ENCODE measurements at places on chromosomes 1 and 21.
A peak's percentile ranks its signal among the peaks of the same experiment; 100 is the strongest.

- DNase-seq: no peak
These were observed 36.7 kb upstream of the COP1 start for GRCh38 chr1:176243746-176244145.

DNA sequence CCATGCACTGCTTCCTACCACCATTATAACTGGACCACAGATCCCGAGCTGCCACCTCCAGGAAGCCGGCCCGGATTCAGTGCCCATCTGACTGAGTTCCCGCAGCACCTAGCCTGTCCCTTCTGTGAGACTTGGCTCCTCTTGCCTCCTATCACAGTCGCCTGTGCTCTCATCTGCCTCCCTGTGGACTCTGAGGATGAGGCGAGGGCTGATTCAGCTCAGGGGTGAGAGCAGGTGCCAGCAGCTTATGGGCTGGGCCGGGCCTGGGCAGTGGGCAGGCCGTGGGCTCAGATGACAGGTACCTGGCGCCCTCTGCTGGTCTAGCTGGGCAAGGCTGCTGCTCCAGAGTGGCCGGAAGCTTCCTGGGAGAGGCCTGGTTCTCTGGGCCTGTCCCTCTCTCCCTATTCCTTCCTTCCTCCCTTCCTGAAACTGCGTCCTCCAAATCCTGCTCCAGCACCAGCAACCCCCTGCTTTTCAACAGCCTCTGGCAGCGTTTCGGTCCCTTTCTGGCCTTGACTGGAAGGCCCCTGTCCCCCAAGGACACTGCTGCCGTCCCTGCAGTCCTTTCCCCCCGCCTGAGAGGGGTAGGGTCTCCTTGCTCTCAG, 17.3 kb upstream of the PCSK9 start:
- peak; percentile 75 for DNase-seq

DNA sequence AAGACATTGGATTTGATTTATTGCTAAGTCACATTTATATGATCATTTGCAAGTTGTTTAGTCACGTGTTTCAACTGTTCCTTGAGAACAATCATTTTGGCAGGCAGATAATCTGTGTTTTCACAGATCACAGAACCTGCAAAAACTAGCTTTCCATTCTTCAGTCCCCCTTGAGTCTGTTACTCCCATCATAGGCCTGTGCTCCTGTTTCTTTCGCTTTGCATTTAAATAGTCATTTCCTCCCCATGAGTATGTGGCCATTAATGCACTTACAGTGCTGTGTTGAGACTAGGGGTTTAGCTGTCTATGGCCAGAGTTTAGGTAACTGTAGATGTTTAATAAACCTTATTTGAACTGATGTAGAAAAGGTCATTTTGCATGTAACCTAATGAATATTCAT, 214.5 kb downstream of the PATJ start:
- no peak for DNase-seq

GRCh38 chr1:22317231-22317919, 134.3 kb upstream of the ZBTB40 start:
- peak; percentile 21 for DNase-seq

- DNase-seq: no peak
These were observed 22.5 kb downstream of the NTMT2 start for GRCh38 chr1:170168265-170168664.

DNA sequence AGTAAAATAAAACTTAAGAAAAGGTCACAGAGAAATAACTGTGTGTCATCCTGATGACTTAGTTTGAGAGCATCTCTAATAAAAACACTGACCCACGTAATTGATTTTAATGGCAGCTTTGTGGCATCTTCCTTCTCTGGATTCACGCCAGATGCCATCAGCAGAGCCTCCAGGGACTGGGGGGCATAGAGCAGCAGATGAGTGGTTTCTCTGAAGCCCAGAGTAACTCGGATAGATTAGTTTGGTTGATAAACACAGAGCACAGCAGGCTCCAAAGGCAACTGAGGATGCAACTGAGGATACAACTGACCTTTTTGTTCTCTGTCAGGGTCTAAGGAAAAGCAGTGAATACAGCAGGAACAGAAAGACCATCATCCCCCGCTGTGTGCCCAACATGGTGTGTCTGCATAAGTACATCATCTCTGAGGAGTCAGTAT, 180.8 kb downstream of the RPS6KC1 start:
- no peak for DNase-seq

- DNase-seq: no peak
These were observed 667 bp downstream of the HHIPL2 start for GRCh38 chr1:222547260-222547614.

DNA sequence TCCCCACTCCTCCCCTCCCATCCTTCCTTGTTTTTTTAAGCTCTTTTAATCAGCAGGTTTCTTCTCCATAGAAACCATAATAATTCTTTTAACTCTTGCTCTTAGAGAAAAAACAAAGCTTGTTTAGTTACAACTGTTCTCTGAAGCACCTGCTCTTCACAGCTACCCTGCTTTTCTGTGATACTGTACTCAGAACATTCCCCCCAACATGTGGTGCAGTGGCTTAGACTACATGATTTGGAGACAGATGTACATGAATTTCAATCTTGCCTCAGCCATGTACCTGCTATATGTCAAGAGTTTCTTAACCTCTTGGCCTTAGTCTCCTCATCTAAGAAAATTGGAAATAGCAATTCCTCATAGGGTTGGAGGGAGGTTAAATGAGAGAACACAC, 33.5 kb downstream of the LAMC2 start:
- DNase-seq: no peak

DNA sequence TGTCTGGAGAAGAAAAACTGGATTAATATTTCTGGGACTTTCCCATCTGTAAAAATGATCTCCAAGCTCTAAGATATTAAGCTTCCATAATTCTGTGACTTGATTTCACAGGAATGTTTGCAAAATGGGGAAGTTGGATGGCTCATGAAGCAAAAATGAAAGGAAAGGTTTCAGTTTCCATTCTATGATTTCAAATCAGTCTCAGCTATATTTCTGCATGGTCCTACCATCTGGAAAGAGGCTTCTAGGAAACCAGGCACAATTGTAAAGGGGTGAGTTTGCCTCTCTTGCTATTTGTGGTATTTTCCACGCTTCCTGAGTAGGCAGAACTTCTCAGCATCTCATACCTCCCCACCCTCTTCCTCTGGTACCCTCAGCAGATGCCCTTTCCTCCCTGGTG, 22.4 kb upstream of the ACTN2 start:
- no peak for DNase-seq

- DNase-seq: no peak
These were observed 130.5 kb downstream of the TOMM20 start for GRCh38 chr1:234997896-234998741.

GRCh38 chr1:97820470-97821188, 100.2 kb downstream of the DPYD start:
- peak; percentile 37 for DNase-seq

GRCh38 chr1:4407851-4408250, 246.6 kb upstream of the AJAP1 start:
- no peak for DNase-seq

DNA sequence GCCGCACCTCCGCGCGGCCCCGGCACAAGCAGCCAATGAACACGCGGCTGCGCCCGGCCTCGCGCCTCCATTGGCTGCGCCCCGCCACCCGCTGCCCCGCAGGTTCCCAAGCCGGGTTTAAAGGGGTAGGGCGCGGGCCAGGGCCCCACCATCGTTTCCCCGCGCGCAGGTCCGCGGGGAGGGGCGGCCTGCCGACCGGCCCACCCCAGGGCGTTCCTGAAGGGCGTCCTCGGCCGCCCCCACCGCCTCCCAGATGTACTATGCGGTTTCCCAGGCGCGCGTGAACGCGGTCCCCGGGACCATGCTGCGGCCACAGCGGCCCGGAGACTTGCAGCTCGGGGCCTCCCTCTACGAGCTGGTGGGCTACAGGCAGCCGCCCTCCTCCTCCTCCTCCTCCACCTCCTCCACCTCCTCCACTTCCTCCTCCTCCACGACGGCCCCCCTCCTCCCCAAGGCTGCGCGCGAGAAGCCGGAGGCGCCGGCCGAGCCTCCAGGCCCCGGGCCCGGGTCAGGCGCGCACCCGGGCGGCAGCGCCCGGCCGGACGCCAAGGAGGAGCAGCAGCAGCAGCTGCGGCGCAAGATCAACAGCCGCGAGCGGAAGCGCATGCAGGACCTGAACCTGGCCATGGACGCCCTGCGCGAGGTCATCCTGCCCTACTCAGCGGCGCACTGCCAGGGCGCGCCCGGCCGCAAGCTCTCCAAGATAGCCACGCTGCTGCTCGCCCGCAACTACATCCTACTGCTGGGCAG, at the start of gene OLIG1:
OLIG1 (plus strand) TSS at position 148 of the 750 bp plus-strand sequence; CDS start at position 254, 106 bp downstream.
- DNase-seq: peak; percentile 32

GRCh38 chr1:224213438-224214119, 30.5 kb downstream of the DEGS1 start:
- peak; percentile 10 for DNase-seq

DNA sequence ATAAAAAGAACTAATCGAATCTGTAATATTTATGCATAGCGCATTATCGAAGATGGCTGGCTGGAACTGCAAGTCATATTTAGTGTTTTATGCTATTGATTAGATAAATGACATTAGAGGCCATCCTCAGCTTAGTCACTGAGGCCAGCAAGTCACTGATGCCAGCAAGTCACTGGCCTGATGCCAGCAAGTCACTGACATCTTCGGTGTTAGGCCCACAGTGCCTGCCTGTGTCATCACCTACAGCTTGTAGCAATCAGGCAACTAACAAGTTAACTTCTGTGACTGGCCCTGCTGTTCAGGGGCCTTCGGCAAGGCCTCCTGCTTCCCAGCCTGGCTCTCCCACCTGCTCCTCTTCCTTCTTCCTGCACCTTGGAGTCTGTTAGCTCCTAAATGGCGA, 65.6 kb upstream of the SCCPDH start:
- no peak for DNase-seq

GRCh38 chr21:32193098-32193465, 85.8 kb downstream of the MIS18A start:
- no peak for DNase-seq

GRCh38 chr1:118659646-118660045, 328.5 kb downstream of the TBX15 start:
- no peak for DNase-seq

DNA sequence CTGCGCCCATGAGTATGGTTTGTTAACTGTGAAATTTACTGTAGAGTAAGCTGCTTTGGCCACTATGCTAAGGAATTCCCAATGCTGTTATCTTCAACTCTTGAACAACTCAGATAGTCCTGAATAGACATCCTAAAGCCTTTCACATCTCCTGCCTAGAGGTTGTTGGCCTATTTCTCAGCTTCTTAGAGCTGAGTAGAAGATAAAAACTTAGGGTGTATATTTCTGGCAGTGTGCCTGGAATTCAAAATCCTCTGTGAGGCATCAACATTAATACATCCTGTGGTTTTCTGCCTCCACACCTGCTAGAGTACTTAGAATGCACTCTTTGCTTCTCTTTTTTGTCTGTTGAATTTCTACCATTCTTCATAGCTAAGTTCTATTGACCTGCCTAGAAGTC, 45.8 kb upstream of the RC3H1 start:
- DNase-seq: peak; percentile 6

GRCh38 chr1:26210147-26210870, 19.9 kb downstream of the CATSPER4 start:
- no peak for DNase-seq

DNA sequence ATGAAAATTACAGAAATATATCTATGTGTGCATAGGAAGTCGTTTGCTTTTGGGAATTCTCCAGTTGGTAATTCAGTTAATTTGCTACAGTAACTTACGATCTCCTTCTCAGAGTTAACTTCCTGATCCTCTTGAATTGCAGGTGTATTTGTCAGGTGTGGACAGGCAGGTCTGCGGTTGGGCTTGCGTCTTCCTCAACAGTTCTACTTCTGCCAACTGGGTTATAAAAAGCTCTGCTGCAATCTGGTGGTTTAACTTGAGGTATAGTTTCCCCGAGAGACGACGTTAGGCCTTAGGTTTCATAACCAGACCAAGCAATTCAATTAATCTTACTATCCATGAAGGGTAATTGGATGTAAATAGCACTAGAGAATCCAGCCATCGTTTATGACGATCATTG, 88.2 kb downstream of the GABPA start:
- no peak for DNase-seq

DNA sequence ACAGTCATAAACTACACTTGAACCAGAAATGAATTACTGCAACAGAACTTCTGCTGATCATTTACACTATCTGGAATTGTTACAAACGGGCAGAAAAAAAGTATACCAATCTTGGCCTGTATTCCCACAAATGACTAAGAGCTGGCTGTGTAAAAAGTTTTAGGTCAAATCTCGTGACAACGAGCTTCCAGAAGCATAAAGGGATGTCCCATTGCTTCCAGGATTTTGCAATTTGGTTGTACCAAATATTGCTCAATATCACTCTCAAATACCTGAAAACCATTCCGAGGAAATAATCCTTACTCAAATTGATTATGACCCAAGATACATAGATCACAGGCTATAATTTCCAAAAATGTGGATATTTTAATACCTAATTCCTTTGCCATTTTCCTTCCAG, 175.6 kb downstream of the TBX15 start:
- no peak for DNase-seq

DNA sequence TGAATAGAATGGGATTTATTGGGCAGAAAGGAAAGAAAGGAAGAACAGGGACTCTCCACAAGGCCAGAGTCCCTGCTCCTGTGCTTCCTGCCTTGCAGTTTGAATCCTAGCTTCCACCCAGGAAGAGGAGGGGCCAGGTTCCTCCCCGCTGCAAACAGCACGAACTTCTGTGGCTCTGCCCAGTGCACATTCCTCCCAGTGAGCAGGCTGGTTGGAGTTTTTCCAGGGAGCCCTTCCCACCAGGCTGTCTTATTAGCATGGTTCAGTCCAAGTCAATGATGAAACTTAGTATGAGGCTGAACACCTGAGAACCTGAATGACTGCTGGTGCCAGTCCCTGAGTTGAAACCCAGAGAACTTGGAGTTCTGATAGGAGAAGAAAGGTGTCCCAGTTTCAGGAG, 247.2 kb downstream of the DUSP10 start:
- no peak for DNase-seq

DNA sequence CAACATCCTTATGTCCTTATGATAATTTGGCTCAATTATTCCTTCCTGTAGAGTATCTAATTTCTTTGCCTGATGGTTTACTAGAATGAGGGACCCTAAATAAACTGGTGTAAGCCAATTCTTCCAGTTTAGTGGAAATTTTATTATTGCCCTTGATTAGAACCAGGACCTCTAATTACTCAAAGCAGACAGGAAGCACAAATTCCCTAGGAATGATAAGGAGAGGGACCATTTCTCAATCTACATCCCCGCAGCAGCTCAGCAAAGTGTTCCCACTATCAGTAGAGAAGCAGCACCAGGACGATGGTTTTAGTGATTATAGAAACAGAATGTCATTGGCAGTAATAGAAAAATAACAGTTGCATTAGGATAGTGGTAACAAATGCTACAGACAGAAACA, 97.1 kb downstream of the PLPPR4 start:
- no peak for DNase-seq

- peak; percentile 78 for DNase-seq
These were observed 19.8 kb downstream of the KMO start for GRCh38 chr1:241551759-241552638.

DNA sequence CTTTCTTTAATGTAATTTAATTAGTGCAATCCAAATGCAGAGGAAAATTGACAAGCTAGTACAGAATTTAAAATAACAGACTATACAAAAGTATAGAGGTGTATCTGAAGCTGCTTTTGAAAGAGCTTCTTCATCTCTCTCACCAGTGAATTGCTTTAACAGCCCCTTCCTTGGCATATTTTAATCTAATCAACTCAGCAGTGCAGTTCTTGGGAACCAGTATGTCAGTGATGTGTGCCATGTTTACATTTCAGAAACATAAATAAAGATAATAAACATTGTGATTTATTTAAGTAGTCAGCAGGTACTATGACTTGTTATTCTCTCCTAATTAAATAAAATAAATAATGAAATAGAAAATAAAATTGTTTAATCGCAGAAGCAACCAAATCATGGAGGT, 1260.6 kb downstream of the NCAM2 start:
- DNase-seq: no peak
